A172 (cell line): ENCODE measurements at places on chromosomes 5 and 9. TPM values are rescaled to one million over a fixed set of nuclear protein-coding genes. Genes with fewer than 3 reads are reported as not detected.

GRCh38 chr9:4077499-4078102, 222.3 kb downstream of the GLIS3 start:
- peak; percentile 81 for DNase-seq

Gene TMCO6
- total RNA-seq, result 1.4 and 8.8 TPM in 2 replicates

Gene P4HA2
- total RNA-seq, result 58.7 and 71.7 TPM in 2 replicates

GRCh38 chr5:149761461-149761860, 31.4 kb downstream of the PPARGC1B start:
- no peak for DNase-seq

Gene AK8
- total RNA-seq, result 0.43 and 0.90 TPM in 2 replicates
